ENCODE measurements at places on chromosomes 13 and 19.

DNA sequence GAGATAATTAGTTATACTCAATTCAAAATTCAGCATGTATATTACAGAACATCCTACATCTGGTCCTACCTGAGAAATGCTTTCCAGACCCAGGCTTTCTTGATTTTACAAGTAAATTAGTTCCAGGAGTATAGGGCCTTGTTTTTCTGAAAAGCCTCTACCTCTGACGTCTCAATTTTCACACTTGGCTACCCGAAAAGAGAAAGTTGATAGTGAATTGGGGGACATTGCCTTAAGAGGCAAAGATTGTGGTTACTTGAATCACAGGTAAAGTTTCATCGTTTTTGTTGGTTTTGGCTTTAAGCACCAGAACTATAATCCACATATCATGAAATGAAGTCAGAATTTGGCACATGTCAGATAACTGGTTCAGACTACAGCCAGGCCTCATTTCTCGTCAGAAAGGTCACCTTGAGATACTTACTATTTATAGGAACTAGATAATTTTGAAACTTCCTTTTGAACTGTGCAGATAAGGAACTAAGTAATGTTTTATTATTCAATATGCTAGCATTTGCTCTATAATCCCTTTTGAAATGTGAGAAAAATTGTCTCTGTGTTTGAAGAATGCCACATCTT, 30.8 kb downstream of the FAM124A start:
- no peak for DNase-seq

- DNase-seq, result no peak
Observed at GRCh38 chr13:110132225-110132982, 174.6 kb downstream of the COL4A1 start.

DNA sequence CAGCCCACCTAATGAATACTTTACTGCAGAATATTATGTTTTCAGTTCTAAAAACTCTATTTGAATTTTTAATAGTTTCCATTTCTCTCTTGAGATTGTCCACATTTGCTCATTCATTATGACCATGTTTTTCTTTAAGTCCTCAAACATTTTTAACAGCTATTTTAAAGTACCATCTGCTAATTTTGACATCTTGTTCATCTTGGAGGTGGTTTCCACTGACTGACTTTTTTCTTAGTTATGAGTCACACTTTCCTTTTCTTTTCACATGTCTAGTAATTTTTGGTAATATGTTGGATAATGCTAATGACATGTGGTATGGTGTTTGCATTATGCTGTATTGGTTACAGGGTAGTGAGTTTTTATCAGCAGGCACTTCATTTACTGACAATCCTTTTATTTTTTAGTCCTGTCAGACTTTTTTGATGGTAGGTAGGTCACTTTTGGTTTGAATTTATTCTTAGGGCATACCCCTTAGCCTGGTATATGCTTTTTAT, 15.4 kb upstream of the ESD start:
- no peak for DNase-seq

DNA sequence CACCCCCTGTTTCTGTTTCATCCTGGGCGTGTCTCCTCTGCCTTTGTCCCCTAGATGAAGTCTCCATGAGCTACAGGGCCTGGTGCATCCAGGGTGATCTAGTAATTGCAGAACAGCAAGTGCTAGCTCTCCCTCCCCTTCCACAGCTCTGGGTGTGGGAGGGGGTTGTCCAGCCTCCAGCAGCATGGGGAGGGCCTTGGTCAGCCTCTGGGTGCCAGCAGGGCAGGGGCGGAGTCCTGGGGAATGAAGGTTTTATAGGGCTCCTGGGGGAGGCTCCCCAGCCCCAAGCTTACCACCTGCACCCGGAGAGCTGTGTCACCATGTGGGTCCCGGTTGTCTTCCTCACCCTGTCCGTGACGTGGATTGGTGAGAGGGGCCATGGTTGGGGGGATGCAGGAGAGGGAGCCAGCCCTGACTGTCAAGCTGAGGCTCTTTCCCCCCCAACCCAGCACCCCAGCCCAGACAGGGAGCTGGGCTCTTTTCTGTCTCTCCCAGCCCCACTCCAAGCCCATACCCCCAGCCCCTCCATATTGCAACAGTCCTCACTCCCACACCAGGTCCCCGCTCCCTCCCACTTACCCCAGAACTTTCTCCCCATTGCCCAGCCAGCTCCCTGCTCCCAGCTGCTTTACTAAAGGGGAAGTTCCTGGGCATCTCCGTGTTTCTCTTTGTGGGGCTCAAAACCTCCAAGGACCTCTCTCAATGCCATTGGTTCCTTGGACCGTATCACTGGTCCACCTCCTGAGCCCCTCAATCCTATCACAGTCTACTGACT, at the start of gene KLK3:
Gene KLK3, plus strand, starts transcription at position 280 of the 775 bp plus-strand sequence. Its CDS starts 41 bp downstream, at position 321.
- no peak for DNase-seq

- DNase-seq, result no peak
Observed at GRCh38 chr13:26705536-26705935, 55.0 kb downstream of the GPR12 start.

DNA sequence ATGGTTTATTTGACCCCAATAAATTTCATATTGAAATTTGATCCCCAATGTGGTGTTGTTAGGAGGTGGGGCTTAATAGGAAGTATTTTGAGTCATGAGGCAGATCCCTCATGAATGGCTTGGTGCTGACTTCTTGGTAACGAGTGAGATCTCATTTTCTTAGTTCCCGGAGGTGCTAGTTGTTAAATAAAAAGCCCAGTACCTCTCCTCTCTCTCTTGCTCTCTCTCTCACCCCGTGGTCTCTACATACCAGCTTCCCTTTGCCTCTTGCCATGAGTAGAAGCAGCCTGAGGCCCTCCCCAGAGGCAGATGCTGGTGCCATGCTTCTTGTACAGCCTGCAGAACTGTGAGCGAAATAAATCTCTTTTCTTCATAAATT, 39.4 kb upstream of the KATNAL1 start:
- no peak for DNase-seq

GRCh38 chr13:35690581-35691207, 214.2 kb upstream of the MAB21L1 start:
- peak; percentile 1 for DNase-seq

GRCh38 chr19:10510301-10510802, 6.9 kb downstream of the S1PR5 start:
- peak; percentile 17 for DNase-seq

- DNase-seq, result peak; percentile 59
Observed at GRCh38 chr13:40618581-40619478, 47.6 kb downstream of the FOXO1 start.

DNA sequence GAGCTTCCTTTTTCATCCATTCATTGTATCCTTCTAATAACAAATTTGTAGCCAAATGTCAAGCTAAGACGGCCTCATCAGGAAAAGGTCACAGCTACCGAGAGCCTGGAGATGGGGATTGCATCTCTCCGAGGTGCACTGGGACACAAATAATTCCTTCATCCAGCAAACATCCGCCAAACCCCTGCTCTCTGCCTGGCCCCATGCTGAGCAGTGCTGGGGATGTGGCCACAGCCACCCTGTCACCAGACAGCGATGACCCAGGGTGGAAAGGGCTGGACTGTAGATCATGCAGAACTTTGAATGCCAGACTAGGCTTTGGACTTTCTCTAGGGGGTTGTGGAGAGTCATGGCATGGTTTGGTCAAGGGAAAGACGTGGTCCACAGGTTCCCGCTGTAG, 1.9 kb downstream of the TOMM40 start:
- no peak for DNase-seq

DNA sequence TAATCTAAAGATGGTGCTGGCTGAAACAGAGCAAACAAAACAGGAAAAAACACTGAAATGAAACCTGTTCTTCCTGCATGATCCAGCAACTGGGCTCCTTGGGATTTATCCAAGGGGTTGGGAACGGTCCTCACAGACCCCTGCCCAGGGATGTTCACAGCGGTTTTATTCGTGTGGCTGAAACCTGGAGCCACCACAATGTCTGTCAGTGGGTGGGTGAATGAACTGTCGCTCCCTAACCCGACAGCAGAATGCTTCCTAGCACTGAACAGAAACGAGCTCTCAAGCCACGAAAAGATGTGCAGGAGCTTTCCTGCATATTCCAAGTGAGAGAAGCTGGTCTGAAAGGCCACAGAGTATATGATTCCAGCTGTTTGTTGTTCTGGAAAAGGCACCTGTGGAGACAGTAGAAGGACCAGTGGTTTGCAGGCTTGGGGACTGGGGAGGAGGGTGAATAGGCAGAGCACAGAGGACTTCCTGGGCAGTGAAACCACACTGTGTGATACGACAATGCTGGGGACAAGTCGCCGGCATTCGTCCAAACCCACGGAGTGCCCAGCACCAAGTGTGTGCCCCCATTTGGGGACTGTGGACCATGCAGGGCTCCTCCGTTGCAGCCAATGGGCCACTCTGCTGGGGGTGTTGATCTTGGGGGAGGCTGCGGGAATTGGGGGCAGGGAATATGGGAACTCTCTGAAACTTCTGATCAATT, 73.9 kb downstream of the TEX29 start:
- DNase-seq, result no peak

- DNase-seq, result no peak
Observed at GRCh38 chr13:102682211-102682610, 12.6 kb downstream of the METTL21C start.

- DNase-seq, result no peak
Observed at GRCh38 chr13:30235216-30235615, 72.1 kb downstream of the KATNAL1 start.

- DNase-seq, result peak; percentile 42
Observed at GRCh38 chr19:45250832-45251451, at the start of gene MARK4. Gene MARK4 (plus strand): TSS chr19:45251271. CDS start chr19:45251589, 318 bp downstream.

DNA sequence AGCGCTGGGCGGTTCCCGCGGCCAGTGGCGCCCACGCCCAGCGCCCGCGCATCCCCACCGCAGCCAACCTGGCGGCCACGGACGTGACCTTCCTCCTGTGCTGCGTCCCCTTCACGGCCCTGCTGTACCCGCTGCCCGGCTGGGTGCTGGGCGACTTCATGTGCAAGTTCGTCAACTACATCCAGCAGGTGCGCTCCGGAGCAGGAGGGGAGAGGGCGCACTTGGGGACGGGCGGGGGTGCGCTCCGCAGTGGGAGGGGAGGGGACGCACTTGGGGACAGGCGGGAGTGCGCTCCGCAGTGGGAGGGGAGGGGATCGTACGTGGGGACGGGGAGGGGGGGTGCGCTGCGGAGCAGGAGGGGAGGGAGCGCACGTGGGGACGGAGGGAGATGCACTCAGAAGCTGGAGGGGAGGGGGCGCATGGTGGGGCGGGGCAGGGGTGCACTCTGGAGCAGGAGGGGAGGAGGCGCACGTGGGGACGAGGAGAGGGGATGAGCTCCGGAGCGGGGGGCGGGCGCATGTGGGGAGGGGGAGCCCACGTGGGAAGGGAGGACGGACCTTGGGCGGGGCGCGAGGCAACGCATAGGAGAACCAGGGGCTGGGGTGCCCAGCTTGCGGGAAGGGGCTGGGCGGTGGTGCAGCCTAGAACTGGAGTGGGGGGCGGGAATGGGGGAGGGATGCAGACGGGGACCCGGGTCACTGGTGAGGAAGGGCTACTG, 1.5 kb downstream of the KISS1R start:
- no peak for DNase-seq

DNA sequence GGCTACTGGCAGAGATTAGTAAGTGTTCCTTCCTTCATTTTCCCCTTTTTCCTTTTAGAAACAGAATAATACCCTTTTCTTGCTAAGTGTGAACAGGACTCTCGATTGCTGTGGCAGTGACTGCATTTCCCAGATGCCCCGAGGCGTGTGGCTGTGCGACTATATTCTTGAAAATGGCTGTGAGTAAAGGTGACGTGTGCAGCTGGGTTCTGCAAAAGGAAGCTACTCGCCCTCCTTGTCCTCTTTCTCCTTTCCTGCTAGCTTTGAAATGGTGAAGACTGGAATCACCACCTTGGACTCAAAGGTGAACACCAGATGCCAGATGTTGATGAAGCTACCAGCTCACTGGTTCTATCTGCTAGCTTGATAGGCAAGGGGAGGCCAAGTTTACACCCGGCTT, 121.4 kb downstream of the MIPEP start:
- DNase-seq, result no peak

GRCh38 chr19:18769989-18770528, 21.0 kb downstream of the COMP start:
- no peak for DNase-seq

DNA sequence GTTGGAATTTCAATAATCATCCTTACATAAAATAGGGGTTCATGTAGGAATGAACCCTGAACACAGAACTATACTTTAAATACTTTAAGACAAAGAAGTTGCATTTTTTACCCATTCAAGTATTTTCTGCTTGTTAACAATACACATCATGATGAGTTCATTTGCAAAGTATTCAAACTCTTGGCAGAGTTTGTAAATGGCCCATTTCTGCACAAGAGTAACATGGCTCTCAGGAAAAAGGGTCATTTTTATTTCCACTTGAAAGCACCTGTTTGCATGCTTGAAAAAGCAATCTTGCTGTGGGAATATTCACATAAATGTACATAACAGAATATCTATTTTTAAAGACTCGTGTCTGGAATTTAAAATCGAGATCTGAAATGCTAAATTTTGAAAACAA, 18.1 kb downstream of the ESD start:
- no peak for DNase-seq

DNA sequence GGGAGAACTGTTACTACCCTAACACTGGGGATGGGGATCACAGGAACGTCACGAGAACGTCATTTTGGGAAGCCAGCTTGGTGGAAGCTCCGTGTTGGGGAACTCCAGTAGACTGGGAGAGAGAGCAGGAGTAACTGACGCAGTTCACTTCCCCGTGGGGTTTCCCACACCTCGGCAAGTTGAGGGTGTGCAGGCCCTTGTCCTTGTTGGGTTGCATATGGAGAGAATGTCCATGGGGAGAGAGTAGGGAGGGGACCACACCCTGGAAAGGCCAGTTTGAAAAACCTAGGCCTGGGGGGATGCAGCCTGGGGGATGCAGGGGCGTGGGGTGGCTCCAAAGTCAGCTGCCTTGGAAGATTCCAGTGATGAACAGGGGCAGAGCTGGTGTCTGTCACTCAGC, 50.7 kb upstream of the MCF2L start:
- no peak for DNase-seq

DNA sequence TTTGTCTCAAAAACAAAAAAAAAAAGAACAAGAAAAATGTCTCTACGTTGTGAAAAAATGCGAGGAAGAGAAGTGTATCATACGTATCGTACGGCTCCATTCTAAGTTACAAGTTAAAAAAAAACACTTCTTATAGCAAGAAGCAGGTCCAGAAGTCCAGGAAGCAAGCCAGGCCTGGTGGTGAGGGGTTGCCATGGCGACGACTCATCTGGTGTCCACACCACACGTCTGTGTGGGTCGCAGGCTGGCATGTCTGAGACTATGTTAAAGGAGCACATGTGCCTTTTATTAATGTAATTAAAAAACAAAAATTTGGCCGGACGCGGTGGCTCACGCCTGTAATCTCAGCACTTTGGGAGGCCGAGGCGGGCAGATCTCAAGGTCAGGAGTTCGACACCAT, 5.9 kb downstream of the MED16 start:
- DNase-seq, result peak; percentile 75

- DNase-seq, result no peak
Observed at GRCh38 chr19:14530005-14530348, 583 bp downstream of the TECR start.

GRCh38 chr19:48308631-48309586, 16.4 kb upstream of the EMP3 start:
- DNase-seq, result peak; percentile 75

GRCh38 chr13:21297447-21297846, 121.0 kb downstream of the MRPL57 start:
- peak; percentile 14 for DNase-seq

All from amniotic epithelial cell (primary cell).